Urinary bladder (tissue), 4 donors: ENCODE measurements at places on chromosomes 2 and 18. TPM values are rescaled to one million over a fixed set of nuclear protein-coding genes. Genes with fewer than 3 reads are reported as not detected.
A peak's percentile ranks its signal among the peaks of the same experiment; 100 is the strongest.

KIF5C gene
- polyA plus RNA-seq, result 2.8 TPM

DNA sequence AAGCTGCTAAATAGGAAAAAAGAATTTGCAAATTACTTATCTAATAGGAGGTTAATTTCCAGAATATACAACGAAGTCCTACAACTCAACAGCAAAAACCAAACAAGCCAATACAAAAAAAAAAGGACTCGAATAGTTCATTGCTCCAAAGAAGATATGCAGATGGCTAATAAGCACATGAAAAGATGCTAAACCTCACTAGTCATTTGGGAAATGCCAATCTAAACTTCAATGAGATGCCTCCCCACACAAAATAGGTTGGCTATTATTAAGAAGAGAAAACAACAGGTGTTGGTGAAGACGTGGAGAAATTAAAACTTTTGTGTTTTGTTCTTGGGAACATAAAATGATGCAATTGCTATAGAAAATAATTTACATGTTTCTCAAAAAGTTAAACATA is 1634.4 kb upstream of the DDX18 start:
- no peak for DNase-seq

PDE11A gene
- polyA plus RNA-seq, result 0.11 TPM

CTDP1 gene
- 16.0 TPM for polyA plus RNA-seq

GALNT5 gene
- 0.34 TPM for polyA plus RNA-seq

- DNase-seq, result no peak
Measured at GRCh38 chr18:11146238-11146946, 3.0 kb downstream of the PIEZO2 start.

DNA sequence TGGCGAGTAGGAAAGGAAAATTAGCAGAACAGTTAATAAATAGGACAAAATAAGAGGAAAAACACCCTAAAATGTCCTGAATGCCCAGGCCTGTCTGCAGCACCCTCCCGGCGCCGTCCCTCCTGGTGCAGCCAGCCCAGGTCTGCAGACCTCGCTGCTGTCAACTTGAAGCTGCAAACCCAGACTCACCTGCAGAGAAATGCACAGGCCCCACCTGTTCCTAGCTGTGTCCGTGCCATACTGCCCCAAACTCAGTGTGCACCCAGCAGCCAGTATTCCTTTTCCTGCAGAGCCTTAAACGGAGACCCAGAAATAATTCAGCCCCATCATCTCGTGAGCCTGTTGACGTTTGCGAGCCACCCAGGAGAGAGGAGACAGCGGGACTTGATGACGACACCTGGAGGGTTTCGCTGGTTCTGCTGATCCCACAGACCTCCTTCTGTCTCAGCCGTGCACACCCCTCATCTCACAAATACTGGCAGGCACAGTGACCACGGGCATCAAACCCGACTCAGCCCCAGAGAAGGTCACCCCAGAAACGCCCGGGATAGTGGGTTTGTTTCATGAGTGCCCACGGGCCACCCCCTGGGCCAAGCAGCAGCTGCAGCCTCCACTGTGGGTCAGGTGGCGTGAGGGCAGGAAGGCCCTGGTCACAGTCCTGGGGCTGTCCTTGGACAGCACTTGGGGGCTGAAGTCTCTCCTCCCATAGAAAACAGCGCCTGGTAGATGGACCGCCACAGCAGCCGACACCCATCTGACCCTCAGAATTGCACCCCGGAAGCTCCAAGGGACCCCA is 239.5 kb upstream of the SALL3 start:
- DNase-seq, result no peak

- DNase-seq, result no peak
Measured at GRCh38 chr2:229434187-229434586, 163.1 kb upstream of the PID1 start.

TDRD15 gene
- not detected for polyA plus RNA-seq

GPR35 gene
- 3.3 TPM for polyA plus RNA-seq

DNA sequence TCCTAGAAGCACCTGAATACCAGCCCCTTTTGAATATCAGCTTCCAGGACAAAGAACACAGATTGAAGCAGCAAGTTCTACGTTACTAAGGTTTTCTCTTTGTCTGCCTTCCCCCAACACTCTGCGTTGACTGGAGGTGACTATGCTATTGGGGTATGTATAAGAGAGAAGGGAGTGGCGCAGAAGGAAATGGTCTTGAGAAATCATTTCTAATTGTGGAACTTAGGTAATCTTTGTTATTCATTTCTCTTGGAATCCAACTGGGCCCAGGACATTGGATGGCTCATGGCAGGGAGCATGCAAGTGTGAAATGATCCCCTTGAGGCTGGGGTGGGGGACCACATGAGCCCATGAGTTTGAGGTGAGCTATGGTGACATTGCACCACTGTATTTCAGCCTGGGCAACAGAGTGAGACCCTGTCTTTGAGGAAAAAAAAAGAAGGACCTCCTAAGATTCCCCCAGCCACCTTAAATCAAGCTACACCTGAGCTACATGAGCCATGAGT is 29.7 kb downstream of the XDH start:
- peak; percentile 13 for DNase-seq
